Activated naive CD4-positive, alpha-beta T cell treated with anti-CD3 and anti-CD28 coated beads for 36 hours (primary cell): ENCODE measurements at places on chromosomes 11 and 22. TPM values are rescaled to one million over a fixed set of nuclear protein-coding genes. Genes with fewer than 3 reads are reported as not detected.

GRCh38 chr22:44309137-44309536 is 3.6 kb downstream of the SHISAL1 start:
- no peak overlapping the region for H3K27ac ChIP-seq
- H3K36me3 ChIP-seq: no peaks in the 10 kb centered on the region
- H3K4me1 ChIP-seq: peaks cover under 1% of the 10 kb centered on the region
- DNase-seq: no peak

DNA sequence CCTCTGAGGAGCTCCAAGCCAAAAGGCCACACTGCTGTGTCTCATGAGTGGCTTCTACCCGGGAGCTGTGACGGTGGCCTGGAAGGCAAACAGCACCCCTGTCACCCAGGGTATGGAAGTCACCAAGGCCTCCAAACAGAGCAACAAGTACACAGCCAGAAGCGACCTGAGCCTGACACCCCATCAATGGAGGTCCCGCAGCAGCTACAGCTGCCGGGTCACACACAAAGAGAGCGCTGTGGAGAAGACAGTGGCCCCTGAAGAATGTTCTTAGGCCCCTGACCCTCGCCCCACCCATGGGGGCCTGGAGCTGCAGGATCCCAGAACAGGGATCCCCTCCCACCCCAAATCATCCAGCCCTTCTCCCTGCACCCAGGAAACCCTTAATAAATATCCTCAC is 4.9 kb downstream of the RFPL2 start:
- no peak overlapping the region for H3K27ac ChIP-seq
- H3K27me3 ChIP-seq: peaks cover 14% of the 10 kb centered on the region
- DNase-seq: no peak
- no peak overlapping the region for H3K4me3 ChIP-seq

Gene PANX3
- not detected for total RNA-seq

DNA sequence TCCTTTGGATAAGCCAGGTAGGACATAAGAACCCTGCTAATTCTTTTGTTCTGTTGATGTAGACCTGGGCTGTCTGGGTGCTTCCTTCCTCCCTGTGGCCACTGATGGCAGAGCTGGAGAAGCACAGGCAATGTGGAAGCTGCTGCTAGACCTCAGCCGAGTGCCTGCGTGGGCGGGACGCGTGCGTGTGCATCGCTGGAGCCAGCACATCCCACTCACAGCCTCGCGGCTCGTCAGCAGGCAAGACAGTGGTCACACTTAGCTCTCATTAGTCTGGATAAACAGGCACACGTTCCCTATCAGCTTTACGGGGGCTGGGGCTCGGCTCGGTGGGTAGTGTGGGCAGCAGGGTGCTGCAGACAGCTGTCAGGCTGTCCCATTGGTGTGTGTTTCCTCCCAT is 155.7 kb downstream of the GRIK4 start:
- no peak overlapping the region for H3K27ac ChIP-seq
- no peak for DNase-seq
- H3K4me3 ChIP-seq: no peak overlapping the region
- H3K27me3 ChIP-seq: peaks cover 13% of the 10 kb centered on the region

DNA sequence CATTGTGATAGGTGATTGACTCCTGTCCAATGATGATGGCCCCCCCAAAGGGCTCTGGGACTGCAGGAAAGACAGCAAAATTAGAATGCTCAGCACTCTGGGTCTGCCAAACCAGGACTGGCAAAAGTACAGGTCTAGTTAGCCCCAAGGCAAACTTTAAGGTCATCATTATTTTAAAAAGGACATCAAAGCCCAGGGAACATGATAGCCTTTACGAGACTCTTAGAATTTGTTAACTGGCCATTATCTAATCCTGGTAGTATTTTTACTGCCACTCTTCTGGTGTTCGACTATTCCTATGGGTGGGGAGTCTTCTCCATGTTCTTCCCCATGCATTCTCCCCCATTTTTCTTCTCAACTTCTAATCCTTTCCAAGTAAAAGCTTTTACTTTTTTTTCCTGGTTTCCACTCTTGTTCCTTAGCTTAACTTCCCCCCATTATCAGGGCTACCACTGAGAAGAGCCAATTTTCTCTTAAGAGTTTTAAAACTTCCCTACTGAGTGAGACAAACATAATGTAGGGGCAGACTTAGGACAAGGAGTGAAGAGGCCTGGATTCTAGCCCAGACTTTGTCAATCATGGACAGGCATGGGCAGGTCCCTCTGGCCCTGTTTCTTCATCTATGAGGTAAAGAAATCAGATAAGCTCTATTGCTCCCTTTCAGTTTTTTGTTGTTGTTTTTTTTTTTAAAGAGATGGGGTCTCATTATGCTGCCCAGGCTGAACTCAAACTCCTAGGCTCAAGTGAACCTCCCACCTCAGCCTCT is 7.1 kb downstream of the DDB1 start:
- peaks cover 62% of the 10 kb centered on the region for H3K36me3 ChIP-seq
- no peaks in the 10 kb centered on the region for H3K27me3 ChIP-seq
- no peak for DNase-seq
- H3K4me1 ChIP-seq: peaks cover 27% of the 10 kb centered on the region

DNA sequence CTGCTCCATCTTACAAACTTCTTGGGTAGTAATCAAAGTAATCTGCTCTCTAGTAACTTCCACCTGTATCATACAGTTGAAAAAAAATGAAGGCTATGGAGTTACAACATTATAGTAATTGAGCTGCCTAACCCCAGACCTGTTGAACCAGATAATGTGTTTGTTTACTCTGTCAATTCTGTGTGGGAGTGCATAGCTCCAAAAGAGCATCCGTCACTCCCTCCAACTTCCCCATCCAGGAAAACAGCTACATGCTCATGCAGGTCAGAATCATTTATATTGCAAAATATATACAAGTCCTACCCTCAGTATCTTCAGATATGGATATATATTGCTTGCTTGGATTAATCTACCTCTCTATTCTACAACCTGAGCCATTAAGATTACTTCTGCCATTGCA is 244.0 kb upstream of the ANO5 start:
- no peak overlapping the region for H3K4me3 ChIP-seq
- DNase-seq: no peak
- H3K36me3 ChIP-seq: no peaks in the 10 kb centered on the region

- H3K4me1 ChIP-seq: no peaks in the 10 kb centered on the region
- no peak for DNase-seq
- no peak overlapping the region for H3K4me3 ChIP-seq
- no peak overlapping the region for H3K27ac ChIP-seq
- no peaks in the 10 kb centered on the region for H3K36me3 ChIP-seq
Observed at GRCh38 chr11:12975195-12975594, 33.9 kb upstream of the RASSF10 start.

DNA sequence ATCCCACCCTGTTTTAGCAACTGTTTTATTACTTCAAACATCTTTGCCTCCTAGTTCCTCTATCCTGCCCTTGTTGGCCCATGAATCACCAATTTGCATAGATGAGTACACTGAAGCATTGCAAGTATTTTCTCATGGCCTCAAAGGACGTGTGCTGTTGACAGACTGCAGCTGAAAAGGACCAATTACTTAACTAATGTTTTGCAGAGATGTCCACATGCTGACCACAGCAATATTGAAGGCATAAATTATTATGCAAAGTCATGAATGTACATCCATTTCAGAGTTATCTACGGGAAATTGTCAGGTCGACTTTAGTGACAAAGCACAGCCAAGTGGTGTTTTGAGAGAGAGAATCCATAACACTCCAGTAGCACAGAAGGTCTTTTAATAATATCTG is 64.8 kb downstream of the CADM1 start:
- no peak for DNase-seq
- H3K36me3 ChIP-seq: no peaks in the 10 kb centered on the region
- no peaks in the 10 kb centered on the region for H3K4me1 ChIP-seq
- H3K27ac ChIP-seq: no peak overlapping the region
- H3K4me3 ChIP-seq: no peak overlapping the region

- H3K4me3 ChIP-seq: no peak overlapping the region
- no peaks in the 10 kb centered on the region for H3K27me3 ChIP-seq
- H3K36me3 ChIP-seq: no peaks in the 10 kb centered on the region
- H3K27ac ChIP-seq: no peak overlapping the region
Observed at GRCh38 chr11:104064034-104064630, 27.7 kb downstream of the DDI1 start.

DNA sequence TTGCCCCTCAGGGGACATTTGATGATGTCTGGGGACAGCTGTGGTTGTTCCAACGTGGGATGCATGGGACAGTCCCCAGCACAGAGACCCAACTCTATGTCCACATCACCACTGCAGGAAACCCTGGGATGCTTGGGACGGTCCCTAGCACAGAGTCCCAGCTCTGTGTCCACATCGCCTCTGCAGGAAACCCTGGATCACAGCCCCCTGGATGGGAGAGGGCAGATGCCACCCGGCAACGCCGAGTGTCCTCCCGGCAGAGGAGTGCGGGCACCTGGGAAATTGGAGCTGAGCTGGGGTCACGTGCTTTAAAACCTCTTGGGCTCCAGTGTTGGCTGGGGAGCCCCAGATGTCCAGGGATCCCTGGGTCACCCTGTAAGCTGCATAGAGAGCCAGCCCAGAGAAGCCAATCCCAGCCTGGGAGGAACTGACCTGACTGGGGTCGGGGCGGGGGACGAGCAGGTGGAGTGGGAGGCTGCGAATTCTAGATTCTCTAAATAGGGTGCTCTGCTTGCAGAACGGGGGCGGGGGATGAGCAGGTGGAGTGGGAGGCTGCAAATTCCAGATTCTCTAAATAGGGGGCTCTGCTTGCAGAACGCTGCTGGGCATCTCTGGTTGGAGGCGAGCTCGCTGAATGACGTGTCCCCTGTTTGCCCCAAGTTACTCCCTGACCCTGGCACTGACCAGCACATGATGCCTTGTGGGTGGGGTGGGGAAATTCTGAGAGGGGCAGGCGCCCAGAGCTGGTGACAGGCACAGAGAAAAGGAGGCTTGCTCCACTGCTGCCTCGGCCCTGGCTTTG is 1197.8 kb downstream of the BRD1 start:
- no peaks in the 10 kb centered on the region for H3K4me1 ChIP-seq
- H3K4me3 ChIP-seq: no peak overlapping the region
- H3K27me3 ChIP-seq: peaks cover 7% of the 10 kb centered on the region
- no peak for DNase-seq
- no peak overlapping the region for H3K27ac ChIP-seq
- no peaks in the 10 kb centered on the region for H3K36me3 ChIP-seq

DNA sequence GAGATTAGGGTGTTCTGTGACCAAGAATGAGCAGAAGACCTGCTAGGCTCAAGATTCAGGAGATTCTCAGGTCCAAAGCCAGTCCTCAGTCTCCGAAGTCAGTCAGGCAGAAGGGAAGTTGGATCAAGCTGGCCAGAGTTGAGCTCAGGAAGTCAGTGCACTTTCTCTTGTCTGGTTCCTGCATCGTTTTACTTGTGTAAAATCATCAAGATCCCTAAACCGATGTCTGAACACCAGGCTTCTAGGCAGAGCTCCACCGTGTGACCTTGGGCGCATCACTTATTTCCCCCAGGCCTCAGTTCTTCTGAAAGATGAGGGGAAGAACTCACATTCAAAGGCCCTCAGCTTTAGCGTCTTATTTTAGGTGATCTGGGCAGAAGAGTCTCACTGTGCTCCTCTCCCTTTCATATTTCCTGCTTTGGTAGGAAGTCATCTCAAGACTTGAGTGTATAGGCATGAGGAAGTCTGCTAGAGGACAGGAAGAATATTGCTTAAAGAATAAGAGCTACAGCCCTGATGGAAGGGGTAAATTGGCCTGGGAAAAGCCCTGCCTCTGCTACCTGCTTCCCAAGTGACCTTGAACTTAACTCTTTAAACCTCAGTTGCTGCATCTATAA is 20.2 kb downstream of the NF2 start:
- DNase-seq: peak; percentile 12
- H3K4me1 ChIP-seq: peaks cover 73% of the 10 kb centered on the region
- no peaks in the 10 kb centered on the region for H3K36me3 ChIP-seq

DNA sequence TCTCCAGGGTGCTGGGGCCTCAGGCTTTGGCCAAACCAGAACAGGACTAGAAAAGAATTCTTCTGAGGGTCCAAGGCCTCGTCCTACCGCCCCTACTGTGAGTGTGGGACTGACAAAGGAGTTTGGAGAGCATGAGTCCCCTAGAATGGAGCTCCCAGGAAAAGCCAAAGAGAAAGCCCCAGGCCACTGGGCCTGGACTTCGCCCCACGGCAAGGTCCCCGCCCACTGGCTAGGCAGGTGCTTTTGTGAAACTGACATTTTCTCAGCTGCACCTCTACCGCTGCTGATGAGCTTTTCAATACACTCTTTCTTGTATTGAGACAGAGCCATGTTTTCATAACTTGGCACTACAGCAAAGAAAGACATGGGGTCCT is 9.7 kb upstream of the FGF3 start:
- no peaks in the 10 kb centered on the region for H3K36me3 ChIP-seq

- no peaks in the 10 kb centered on the region for H3K27me3 ChIP-seq
- H3K4me3 ChIP-seq: no peak overlapping the region
- H3K4me1 ChIP-seq: peaks cover 66% of the 10 kb centered on the region
- no peak for DNase-seq
- H3K27ac ChIP-seq: no peak overlapping the region
Observed at GRCh38 chr11:46343520-46343919, 3.7 kb upstream of the DGKZ start.

GRCh38 chr11:120270386-120270785 is 30.4 kb downstream of the POU2F3 start:
- no peaks in the 10 kb centered on the region for H3K36me3 ChIP-seq
- H3K4me3 ChIP-seq: no peak overlapping the region
- H3K27ac ChIP-seq: no peak overlapping the region
- H3K27me3 ChIP-seq: peaks cover 35% of the 10 kb centered on the region
- no peaks in the 10 kb centered on the region for H3K4me1 ChIP-seq

Gene CRYBA4
- total RNA-seq: not detected

GRCh38 chr11:34996958-34997357 is 80.5 kb downstream of the PDHX start:
- H3K4me1 ChIP-seq: peaks cover 30% of the 10 kb centered on the region
- H3K36me3 ChIP-seq: no peaks in the 10 kb centered on the region
- H3K27ac ChIP-seq: no peak overlapping the region
- no peak for DNase-seq
- H3K27me3 ChIP-seq: no peaks in the 10 kb centered on the region

DNA sequence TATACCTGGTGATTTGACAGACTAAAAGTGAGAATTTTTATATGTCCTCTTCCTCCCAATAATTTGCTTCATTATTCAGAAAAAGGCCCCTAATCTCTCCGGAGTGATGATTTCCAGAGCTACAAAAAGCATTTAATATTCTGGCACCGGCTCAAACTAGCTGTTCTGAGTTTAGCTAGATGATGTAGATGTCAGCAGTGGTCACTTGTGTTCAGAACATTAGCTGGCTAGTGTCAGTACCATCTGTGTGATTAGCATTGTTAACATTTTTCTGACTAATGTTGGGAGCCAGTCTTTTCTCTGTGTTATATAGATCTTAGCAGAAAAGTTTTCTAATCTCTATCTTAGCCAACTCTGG is 68.7 kb upstream of the RRM1 start:
- no peak for DNase-seq
- H3K36me3 ChIP-seq: peaks cover 42% of the 10 kb centered on the region
- no peak overlapping the region for H3K4me3 ChIP-seq
- no peaks in the 10 kb centered on the region for H3K27me3 ChIP-seq
- no peak overlapping the region for H3K27ac ChIP-seq

Gene HEPHL1
- not detected for total RNA-seq

GRCh38 chr11:8229299-8230177 is 34.1 kb downstream of the LMO1 start:
- H3K4me3 ChIP-seq: no peak overlapping the region
- DNase-seq: no peak
- no peaks in the 10 kb centered on the region for H3K27me3 ChIP-seq
- H3K4me1 ChIP-seq: no peaks in the 10 kb centered on the region
- no peaks in the 10 kb centered on the region for H3K36me3 ChIP-seq

- DNase-seq: peak; percentile 33
- peak overlapping the region; percentile 1 for H3K27ac ChIP-seq
- H3K4me1 ChIP-seq: peaks cover 55% of the 10 kb centered on the region
Observed at GRCh38 chr22:24305260-24305692, 34.6 kb downstream of the SPECC1L start.

GRCh38 chr22:48607901-48608662 is 1219.6 kb downstream of the BRD1 start:
- no peaks in the 10 kb centered on the region for H3K4me1 ChIP-seq
- H3K36me3 ChIP-seq: no peaks in the 10 kb centered on the region
- H3K4me3 ChIP-seq: no peak overlapping the region
- peaks cover 2% of the 10 kb centered on the region for H3K27me3 ChIP-seq
- no peak for DNase-seq
